ENCODE measurements at places on chromosomes 1 and 21.

- DNase-seq = no peak
Measured at GRCh38 chr1:51933344-51933743, 54.8 kb upstream of the NRDC start.

DNA sequence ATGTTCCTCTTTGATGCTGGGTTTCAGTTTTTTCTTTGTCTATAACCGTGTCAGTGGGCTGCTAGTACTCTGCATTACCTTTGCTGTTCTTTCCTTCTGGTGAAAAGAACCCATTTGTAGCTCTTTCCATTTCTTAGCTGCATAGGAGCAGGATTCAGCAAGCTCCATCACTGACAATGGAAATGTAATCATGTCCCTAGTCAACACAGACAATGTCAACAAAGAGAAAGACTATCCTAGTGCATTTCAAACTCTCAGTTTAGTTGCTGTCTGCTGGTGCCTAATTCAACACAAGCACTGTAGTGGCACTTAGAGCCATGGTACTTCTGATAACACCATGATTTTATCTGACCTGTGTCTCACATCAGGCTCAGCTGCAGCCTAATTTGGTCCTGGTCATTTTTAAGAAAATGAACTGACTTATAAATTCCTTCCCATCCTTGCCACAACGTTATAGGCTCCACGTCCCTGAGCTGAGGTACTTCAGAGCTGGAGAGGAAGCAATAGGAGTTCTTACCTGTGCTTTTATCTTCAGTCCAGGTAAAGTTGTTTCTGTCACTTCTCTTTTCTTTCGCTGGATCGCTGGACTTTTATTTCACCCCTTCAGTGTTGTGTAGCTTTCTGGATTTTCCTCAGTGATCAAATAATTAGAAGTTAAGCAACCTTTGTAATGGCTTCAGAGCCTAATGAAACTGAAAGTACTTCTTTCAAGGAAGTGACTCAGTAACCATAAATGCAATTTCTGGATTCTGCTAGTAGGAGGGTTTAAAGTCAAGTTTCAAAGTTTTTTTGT, at the start of gene GBP3:
TSS of gene GBP3 (minus strand) at position 700 of the 793 bp plus-strand sequence. CDS start 2,145 bp downstream, outside the sequence.
- DNase-seq = peak; percentile 17

GRCh38 chr1:7609311-7609994, 161.6 kb upstream of the VAMP3 start:
- no peak for DNase-seq

DNA sequence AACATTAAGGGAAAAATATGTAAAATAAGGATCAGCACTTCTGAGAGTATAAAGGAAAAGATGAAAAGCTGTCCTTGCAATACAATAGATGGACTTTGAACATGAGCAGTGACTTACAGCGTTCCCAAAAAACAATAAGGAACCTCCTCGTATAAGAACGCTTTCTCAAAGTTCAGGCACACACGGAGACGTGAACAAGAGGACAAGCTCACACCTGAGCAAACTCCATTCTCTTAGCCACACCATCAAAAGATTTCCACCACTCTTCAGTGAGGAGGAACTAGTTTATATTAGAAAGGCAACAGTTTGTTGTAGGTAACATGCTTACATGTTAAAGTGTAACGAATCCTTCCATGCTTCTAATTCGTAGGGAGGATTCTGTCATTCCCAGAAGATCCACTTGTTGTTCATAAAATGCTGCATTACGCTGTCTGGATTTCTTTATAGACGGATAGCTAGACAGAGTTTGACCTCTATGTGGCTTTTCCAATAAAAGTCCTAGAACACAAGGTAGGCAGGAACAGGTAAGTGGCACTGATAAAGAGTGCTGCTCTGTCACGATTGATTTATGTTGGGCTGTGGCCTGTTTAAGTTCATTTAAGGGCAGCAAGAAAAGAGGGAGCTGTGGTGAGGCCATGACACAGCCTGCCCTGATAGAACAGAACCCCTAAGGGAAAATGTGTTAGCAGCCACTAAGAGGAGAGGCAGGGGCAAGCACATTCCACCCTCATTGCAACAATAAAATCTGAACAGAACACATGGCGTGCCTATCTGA, 37.0 kb upstream of the ATP1A1 start:
- no peak for DNase-seq

GRCh38 chr1:227388214-227389168, 70.2 kb upstream of the CDC42BPA start:
- no peak for DNase-seq

- no peak for DNase-seq
Measured at GRCh38 chr1:246320286-246320685, 186.8 kb downstream of the SMYD3 start.

- DNase-seq = peak; percentile 91
Measured at GRCh38 chr1:212915245-212916091, 34.9 kb upstream of the VASH2 start.

- DNase-seq = no peak
Measured at GRCh38 chr1:57066980-57067610, 101.3 kb upstream of the C8B start.

DNA sequence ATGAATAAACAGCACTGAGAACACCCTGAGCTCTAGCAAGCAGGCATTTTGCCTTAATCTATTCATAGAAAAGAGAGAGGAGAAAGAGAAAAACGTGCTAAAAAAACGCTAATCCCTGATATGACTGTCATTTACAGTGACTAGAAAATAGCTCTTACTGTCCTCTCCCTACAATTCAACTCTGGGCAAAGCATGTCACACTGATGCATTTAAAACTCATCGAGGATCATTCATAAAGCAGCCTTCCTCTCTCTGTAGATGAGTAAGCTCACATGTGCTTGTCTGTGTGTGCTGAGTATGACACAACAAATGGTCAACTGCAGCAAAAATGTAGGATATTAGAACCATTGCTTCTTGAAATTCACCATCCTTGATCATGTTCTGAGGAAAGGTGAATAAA, 109.0 kb downstream of the SGIP1 start:
- DNase-seq = no peak

GRCh38 chr1:21937034-21937371, at the start of gene HSPG2:
Gene HSPG2, minus strand, starts transcription at chr1:21937310. Its CDS starts 93 bp downstream, at chr1:21937217.
- DNase-seq = no peak

DNA sequence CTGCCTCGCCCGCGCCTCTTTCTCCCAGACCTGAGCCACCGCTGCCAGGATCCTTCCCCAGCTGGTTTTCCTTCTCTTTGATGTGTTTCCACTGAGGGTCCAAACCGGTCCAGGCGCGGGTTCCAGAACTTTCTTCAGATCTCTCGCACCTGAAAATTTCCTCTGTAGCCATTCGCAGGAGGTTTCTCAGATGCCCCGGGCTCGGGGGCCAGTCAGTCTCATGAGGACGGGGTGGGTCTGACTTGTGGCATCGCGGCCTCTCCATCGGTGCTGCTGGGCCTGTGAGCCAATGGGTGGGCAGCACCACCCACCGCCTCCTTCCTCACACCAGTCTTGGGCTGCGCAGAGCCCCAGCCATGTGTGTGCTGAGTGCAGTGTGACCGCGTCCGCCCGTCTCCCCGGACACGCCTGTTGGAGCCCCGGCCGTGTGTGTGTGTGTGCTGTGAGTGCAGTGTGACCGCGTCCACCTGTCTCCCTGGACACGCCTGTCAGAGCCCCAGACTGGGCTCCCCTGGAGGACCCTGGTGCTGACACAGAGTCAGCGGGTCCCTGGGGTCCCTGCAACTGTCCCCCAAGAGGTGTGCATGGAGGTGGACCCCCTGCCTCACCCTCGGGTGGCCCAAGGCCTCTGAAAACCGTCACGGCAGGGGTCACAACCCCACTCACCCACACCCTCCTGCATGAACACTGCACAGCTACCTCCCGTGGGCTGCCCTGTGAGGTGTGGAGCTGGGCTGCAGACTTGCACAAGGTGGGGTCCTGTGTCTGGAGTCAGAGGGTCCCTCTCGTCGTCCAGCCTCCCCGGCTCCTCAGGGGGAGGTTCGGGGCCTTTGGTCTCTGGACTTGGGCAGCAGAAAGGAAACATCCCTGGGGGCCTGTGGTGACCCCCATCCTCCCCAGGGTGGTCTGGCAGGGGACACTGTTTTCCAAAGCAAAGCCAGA, 20.2 kb downstream of the COL18A1 start:
- DNase-seq = no peak

GRCh38 chr1:40122855-40123254, 25.8 kb upstream of the PPT1 start:
- DNase-seq = no peak

GRCh38 chr1:233019083-233019482, 68.7 kb downstream of the NTPCR start:
- no peak for DNase-seq

GRCh38 chr1:174795806-174796205, 203.9 kb upstream of the CACYBP start:
- DNase-seq = no peak

DNA sequence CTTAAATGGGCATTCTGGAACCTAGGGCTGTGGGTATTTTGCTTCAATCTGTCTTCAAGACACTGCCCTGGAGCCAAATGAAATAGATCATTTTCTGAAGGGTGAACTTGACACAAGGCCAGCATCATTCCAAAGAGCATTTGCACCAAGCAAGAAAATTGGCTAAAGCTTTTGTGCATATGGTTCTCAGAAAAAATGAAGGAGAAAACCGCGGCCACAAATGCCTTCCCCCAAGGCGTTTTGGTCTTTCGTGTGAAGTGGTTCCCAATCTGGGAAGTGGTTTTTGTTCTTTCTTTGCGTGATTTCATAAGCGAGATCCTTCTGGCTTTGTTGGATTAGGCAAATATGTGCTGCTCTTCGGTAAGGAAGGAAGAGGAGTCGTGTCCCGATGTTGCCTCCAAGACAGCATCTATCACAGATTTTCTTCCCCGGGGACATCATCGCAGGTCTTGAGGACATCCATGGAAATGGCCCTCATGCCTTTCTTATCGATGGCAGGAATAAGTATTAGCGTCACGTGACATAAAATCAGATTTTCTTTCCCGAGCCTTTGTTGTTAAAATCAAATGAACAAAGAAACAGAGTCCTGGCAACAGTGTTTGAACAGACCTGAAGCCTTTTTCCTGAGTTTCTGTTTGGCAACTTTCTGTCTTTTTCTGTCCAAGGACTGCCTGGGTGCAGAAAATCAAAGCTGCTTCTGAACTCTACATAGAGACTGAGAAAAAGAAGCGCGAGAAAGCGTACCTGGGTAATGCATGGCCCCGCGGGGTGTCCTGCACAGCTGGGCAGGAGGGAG, 31.0 kb downstream of the ATP5PO start:
- no peak for DNase-seq

GRCh38 chr1:230231774-230232145, 164.7 kb downstream of the GALNT2 start:
- DNase-seq = no peak

- DNase-seq = no peak
Measured at GRCh38 chr1:217469983-217470382, 160.9 kb downstream of the GPATCH2 start.

DNA sequence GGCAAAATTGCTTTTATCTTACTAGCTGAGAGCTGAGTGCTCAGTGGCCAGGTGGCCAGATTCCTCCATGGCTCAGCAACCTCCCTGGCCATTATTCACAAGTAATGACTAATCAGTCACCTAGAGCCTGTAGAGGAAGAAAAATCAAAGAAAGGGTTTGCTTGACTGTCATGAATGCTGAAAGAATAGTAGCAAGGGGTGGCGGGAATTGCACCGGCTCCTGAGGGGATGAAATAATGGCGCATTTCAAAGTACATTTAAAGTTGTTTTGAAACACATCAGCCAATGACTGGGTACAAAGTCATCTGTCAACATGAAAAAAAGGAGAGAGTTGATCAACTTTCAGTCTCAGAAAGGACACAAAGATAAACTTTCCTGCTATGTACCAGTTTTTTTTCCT, 99.5 kb downstream of the OMA1 start:
- DNase-seq = no peak

- DNase-seq = no peak
Measured at GRCh38 chr1:62386351-62387121, 50.3 kb upstream of the USP1 start.

DNA sequence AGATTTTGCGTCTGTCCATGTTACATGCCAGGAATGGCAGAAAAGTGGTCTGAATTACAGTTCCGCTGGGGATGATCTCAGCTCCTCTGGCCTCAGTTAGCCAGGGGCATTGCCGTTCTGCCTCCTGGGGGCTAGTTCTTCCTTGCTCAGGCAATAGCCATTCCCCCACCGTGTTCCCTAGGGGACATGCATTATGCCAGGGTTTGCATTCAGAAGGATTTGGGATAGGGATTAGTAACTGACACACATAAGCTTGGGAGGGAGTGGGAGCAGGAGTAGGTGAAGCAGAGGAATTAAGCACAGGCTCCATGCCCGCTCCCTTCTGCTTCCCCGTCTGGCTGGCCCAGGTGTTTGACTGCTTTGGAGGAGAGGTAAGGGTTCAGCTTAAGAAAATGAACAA, 12.7 kb downstream of the LRRC71 start:
- no peak for DNase-seq

DNA sequence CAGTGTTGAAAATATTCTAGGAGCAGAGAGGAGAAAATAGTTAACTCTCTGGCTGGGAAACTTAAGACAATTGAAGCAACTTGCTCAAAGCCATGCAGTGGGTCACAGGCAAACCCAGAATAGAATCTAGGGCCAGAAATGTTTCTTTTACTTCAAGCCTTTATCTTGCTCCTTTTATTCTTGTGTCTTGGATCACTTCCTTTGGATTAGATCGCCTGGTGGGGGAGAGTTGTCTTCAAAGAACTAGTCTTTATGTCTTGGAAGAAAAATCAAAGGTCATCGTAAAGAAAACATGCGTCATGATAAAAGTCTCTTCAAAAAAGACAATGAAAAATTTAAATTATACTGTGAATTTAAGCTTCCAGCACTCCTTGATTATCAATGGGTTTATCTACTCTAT, 493.6 kb upstream of the USP24 start:
- no peak for DNase-seq

DNA sequence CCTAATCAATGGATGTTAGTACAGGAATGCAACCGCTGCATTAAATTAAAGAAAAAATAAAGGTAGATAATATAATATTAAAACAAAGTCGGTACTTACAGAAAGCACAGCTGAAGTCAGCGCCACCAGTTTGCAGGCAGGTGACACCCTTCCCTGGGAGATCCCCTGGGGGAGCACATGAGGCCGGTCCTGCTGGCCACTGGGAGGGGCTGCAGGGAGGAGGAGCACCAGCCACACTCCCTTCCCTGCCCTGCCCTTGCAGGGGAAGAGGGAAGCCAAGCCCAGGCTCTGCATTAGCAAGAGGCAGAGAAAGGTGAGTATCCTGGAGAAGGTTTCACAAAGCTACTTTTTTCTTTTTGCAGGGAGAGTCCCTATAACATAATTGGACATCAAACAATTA, 507.0 kb downstream of the AJAP1 start:
- DNase-seq = no peak

- no peak for DNase-seq
Measured at GRCh38 chr1:6414881-6415626, 4.7 kb downstream of the HES2 start.

DNA sequence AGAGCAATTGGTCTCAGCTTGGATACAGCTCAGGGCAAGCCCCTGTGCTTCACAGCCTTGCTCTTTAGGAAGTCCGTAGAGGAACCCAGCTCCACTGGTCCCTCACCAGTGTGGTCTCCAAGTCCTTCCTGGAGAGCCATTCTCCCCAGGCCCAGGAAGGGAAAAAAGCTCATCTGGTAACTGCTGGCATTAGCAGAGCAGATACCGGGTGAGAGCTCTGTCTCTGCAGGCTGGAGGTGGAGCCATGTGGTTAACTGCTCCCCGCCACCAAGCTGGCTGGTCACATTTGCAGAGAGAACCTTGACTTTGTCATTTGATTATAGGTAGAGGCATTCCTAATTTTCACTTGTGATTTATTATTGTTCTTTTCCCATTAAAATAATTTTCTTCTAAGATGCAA, 169.6 kb downstream of the ROR1 start:
- no peak for DNase-seq

- DNase-seq = no peak
Measured at GRCh38 chr1:85372683-85373377, 92.1 kb downstream of the DDAH1 start.

- DNase-seq = no peak
Measured at GRCh38 chr1:31752952-31753475, 11.1 kb downstream of the ADGRB2 start.

All from muscle of arm (tissue), 14 donors.